Activated CD4-positive, alpha-beta memory T cell treated with anti-CD3 and anti-CD28 coated beads for 36 hours (primary cell): ENCODE measurements at places on chromosomes 3 and 15.

DNA sequence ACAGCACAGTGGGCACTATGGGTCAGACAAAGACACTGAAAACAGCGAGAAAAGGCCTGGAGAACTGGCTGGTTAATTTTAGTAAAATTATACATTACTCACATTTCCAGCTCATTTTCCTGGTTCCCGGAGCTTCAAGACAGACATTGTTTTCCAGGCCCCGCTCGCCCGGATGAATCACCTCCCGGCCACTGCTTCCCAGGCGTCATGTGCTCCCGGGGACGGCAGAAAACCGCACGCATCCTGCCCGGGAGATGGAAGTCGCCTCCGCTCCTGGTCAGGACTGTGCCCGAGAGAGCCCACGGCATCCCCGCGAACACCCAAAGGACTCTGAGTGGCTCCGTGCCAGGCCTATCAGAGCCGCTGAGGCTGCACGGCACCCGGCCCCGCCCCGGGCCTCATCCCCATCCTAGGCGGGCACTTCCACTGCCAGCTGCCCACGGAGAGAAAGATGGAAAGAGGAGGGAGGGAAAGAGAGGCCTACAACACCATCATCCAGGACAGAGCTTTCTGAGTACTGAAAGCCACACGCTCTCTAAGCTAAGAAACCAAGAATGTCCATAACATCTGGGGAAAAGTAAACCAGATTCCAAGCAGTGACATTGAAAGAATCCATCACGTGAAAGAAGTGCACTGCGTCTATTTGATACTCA, 75.1 kb downstream of the VGLL4 start:
- no peaks in the 10 kb centered on the region for H3K4me1 ChIP-seq
- no peak for DNase-seq
- no peak overlapping the region for H3K27ac ChIP-seq

GRCh38 chr3:11370191-11370590, 98.0 kb downstream of the ATG7 start:
- H3K27ac ChIP-seq = no peak overlapping the region
- H3K36me3 ChIP-seq = peaks cover 30% of the 10 kb centered on the region
- no peaks in the 10 kb centered on the region for H3K27me3 ChIP-seq
- no peak for DNase-seq
- no peak overlapping the region for H3K4me3 ChIP-seq
- H3K4me1 ChIP-seq = no peaks in the 10 kb centered on the region

- DNase-seq = peak; percentile 55
- H3K4me3 ChIP-seq = no peak overlapping the region
- peaks cover 25% of the 10 kb centered on the region for H3K4me1 ChIP-seq
Measured at GRCh38 chr3:188826574-188826973, 345.2 kb upstream of the TPRG1 start.

DNA sequence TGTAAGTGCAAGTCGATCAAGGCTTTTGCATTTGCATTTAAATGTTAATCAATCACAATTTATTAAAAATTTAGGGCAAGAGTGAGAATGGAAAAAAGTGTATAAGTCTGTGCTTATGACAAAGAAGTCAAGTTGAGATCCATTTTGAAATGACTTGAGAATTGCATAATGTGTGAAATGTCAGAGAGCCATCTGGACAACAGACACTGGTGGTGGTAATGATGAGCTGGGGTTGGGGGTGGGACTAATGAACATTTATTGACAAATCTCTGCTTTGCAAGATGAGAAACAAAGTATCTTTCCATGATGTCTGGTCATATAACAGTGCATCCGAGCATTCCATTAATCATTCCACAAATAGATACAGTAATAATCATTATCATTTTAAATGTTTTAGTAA, 89.4 kb upstream of the ZBTB20 start:
- H3K27me3 ChIP-seq = no peaks in the 10 kb centered on the region
- no peak for DNase-seq
- H3K36me3 ChIP-seq = no peaks in the 10 kb centered on the region
- H3K4me1 ChIP-seq = no peaks in the 10 kb centered on the region

- H3K4me3 ChIP-seq = no peak overlapping the region
- DNase-seq = no peak
- H3K27ac ChIP-seq = no peak overlapping the region
- H3K36me3 ChIP-seq = no peaks in the 10 kb centered on the region
- no peaks in the 10 kb centered on the region for H3K27me3 ChIP-seq
- peaks cover 49% of the 10 kb centered on the region for H3K4me1 ChIP-seq
Measured at GRCh38 chr3:15345066-15345607, 12.8 kb upstream of the SH3BP5 start.

DNA sequence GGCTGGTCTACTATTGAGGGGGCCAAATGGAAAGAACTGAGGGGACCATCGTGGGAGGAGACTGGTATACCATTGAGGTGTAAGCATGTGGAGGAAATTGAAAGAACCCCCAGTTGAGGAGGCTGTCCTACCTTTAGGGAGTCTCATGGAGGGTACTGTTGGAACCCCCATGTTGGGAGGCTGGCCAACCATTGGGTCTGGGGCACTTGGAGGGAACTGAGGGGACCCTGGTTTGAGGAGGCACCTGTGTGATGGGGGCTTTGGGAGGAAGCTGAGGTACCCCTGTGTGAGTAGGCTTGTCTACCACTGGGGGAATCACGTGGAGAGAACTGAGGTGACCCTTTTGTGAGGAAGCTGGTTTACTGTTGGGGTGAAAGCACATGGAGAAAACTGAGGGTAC, 157.5 kb downstream of the FBLN2 start:
- no peaks in the 10 kb centered on the region for H3K4me1 ChIP-seq
- peaks cover 2% of the 10 kb centered on the region for H3K36me3 ChIP-seq
- peaks cover 25% of the 10 kb centered on the region for H3K27me3 ChIP-seq
- no peak overlapping the region for H3K4me3 ChIP-seq

GRCh38 chr3:32004113-32004765, 22.7 kb downstream of the ZNF860 start:
- H3K4me1 ChIP-seq = no peaks in the 10 kb centered on the region
- peaks cover 29% of the 10 kb centered on the region for H3K27me3 ChIP-seq
- no peak for DNase-seq
- H3K4me3 ChIP-seq = no peak overlapping the region
- no peak overlapping the region for H3K27ac ChIP-seq

DNA sequence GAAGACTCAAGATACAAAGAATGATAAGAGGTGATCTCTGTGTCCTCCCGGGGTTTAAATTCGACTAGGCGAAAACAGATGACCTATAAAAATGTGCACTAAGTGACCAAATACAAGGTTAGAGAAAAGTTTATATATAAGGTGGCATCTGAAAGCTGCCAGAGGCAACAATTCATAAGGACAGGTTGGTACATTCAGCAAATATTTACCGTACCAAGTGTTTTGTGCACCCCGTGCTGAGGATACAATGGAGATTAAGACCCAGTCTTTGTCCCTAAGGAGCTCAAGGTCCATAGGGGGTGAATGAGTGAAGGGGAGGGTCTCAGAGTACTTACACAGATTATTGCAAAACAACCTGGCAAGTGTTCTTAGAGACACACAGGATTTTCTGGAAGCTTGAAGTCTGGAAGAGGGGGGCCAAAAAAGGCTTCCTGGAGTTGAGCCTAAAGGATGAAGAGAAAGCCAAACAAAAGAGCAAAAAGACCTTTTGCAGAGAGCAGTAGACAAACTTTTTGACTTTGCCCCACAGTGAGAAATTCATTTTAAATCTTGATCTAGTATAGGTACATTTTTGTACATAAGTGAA, 71.4 kb upstream of the LRIG1 start:
- no peak overlapping the region for H3K27ac ChIP-seq
- DNase-seq = no peak
- no peaks in the 10 kb centered on the region for H3K36me3 ChIP-seq
- no peak overlapping the region for H3K4me3 ChIP-seq
- H3K4me1 ChIP-seq = peaks cover 3% of the 10 kb centered on the region
